ENCODE measurements at places on chromosomes 4 and X.

DNA sequence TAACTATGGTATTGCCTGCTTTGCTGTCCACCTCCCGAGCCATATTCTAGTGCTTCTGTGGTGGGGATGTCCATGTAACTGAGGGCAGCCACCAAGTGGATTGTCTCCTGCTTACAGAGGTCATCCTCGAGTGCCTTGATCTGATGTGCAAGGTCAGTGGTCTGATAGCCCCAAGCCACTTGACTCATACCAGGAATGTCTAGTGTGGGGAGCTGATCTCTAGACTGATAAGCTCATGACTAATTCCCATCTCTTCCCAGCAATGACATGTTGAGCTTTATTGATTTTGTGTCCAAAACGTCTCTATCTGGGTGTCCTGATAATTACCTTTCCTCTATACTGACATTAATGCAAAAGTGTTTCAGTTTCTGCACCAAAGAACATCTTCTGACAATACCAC, 168.4 kb upstream of the WDR1 start:
- DNase-seq: no peak

GRCh38 chr4:76699751-76700310, 198.1 kb downstream of the SOWAHB start:
- no peak for DNase-seq

DNA sequence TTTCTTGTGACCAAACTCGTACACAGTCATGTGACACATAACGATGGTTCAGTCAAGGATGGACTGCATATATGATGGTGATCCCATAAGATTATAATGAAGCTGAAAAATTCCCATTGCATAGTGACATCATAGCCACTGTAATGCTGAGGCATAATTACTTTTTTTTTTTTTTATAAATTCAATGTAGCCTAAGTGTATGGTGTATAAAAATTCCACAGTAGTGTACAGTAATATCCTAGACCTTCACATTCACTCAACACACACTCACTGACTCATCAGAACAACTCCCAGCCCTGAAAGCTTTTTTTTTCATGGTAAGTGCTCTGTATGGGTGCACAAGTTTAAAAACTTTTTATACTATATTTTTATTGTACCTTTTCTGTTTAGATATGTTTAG, 105.0 kb downstream of the AREG start:
- DNase-seq: no peak

- no peak for DNase-seq
These were observed 101.4 kb downstream of the C4orf51 start for GRCh38 chr4:145781351-145781750.

DNA sequence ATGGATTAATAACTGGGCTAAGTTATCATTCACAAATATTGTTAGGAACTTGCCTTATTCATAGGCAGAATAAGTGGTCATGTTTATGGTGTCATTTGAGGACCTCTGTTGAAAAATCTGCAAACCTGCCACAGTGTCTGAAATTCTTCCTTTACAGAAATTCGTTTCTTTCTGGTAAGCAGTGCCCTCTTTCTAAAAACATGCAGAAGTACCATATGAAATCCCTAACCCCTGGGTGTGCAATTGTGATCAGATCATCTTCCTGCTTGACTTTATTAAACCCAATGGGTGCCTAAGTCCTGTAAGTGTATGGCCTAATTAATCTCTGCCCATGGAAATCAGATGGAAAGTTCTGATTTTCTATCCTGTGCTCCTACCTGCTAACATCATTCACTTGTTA, 4.4 kb upstream of the HTATSF1 start:
- DNase-seq: no peak

GRCh38 chr4:946517-947471, 14.5 kb downstream of the TMEM175 start:
- DNase-seq: no peak

DNA sequence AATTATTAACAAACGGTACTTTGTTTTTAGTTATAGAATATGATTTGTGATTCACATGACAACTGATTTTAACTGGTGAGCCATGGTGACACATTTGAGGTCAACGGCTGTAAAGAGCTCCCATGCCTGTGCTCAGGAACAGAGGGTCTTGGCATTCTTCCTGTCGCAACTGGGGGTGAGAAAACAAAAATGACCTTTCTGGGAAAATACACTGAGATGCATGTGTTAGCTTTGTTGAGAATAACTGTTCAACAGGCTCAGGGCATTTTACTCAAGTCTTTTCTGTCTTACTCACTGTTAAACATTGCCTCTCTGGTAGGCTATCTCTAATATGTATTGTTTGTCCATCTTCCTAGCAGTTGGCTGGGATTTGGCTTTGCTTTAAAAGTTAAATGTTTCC, 57.1 kb upstream of the HPGD start:
- DNase-seq: no peak

GRCh38 chr4:108589961-108590360, 30.4 kb upstream of the RPL34 start:
- DNase-seq: no peak

GRCh38 chr4:118807659-118808058, 28.3 kb downstream of the SEC24D start:
- DNase-seq: no peak

DNA sequence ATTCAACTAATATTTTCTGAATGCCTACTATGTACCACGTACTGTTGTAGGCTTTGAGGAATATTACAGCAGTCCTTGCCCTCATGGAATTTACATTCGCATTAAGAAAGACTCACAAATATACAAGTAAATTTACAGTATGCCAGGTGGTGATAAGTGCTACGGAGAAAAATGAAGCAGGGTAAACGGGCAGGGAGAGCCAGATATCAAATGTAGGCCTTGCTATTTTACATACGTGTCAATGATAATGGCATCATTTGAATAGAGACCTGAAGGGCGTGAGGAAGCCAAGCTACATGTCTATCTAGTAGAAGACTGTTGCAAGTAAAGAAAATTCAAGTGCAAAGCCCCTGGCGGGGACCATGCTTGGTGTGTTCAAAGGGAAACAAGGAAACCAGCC, 65.2 kb downstream of the AMMECR1 start:
- DNase-seq: no peak

DNA sequence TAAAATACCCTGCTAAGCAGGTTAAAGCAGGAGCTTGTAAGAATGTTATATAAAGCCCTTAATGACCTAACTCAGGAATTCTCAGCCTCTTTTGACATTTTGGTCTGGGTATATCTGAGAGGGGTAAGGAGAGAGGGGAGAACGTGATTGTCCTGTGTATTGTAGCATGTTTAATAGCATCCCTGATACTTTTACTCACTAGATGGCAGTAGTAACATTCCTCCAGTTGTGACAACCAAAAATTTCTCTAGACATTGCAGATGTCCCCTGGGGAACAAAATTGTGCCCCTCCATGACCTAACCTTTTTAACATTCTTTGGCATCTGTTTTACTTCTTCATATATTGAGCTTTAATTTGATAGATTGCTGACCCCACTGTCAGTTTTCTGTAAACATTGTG, 17.9 kb downstream of the SMARCA5 start:
- no peak for DNase-seq

- DNase-seq: no peak
These were observed at the start of gene LRRC66 for GRCh38 chr4:52019936-52020657. Gene LRRC66, minus strand, starts transcription at chr4:52020363. Its CDS starts 2,750 bp downstream, at chr4:52017613.

DNA sequence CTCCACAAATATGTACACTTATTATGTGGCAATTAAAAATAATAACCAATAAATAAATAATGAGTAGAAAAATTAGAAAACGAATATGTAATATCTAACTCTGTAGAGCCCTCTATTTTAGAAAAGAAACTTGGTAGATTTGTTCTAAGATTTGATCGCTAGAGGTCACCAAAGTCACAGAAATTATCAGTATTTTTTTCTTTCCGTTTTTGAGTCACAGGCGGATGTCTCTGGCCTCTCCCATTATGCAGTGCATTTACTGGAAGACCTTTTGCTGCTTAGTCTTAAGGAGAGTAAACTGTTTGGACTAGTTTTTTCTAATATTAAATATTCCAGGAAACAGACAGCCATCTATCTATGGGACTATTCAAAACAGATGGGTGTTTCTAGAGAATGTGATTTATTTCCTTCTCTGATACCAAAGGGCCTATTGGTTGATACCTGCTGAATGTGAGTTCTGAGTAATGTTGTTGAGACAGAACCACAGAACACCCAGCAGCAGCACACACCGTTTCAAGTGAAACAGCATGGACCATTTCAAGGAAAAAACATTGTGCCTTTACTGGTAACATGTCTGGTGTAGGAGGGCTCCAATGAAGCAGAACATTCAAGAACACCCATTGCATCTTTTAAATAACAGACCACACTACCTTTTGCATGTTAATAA, 34.0 kb upstream of the GYPA start:
- no peak for DNase-seq

GRCh38 chr4:75056277-75056676, 123.4 kb downstream of the PARM1 start:
- no peak for DNase-seq

DNA sequence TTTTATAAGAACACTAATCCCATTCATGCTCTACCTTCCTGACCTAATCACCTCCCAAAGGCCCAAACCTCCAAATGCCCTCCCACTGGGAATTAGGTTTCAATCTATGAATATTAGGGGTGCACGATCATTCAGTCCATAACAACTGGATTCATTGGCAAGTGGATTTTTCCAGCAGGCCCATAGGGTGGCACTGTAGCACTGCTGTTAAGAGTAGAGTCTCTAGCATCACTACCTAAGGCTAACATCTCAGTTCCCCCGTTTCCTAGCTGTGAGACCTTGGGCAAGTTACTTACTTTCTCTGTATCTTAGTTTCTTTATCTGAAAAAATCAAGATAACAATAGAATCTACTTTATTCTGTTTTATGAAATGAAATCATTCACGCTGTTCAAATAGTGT, 315.8 kb downstream of the STIM2 start:
- DNase-seq: no peak

- no peak for DNase-seq
These were observed 70.1 kb downstream of the PJA1 start for GRCh38 chrX:69094977-69095669.

DNA sequence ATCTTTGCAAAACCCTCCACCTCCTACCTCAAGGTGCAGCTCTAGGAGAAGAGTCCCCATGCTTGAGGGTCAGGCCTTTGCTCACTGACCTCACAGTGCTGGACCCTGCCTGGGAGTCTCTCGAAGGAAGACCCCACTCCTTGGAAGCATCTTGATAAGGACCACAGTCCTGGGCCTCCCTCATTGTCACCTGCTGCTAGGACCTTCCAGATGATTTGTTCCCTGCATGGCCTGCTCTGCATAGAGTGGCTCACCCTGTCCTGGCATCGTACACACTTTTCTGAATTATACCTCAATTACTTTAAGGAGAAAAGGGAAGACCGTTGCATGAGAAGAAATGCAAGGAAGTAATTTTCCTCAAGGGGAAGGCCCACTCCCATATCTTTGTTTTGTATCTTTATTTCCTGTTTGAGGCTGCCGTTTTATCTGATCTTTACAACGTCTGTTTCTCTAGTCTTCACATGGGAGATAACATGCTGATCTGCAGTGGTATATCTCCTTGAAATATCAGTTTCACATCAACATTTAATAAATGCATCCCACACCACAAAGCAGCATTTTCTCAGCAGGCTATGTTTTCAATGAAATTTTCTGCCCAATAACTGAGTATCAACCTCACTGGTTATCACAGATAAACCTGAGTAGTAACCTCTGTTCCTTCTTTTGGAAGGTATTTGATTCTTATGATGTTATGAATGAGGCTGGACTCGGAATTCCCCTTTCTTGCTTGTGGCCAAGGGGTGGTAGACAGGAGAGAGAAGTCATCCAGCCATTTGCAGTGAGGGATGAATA, 15.0 kb upstream of the AKAP17A start:
- DNase-seq: no peak

- no peak for DNase-seq
These were observed 37.2 kb upstream of the ARX start for GRCh38 chrX:25052798-25053534.

DNA sequence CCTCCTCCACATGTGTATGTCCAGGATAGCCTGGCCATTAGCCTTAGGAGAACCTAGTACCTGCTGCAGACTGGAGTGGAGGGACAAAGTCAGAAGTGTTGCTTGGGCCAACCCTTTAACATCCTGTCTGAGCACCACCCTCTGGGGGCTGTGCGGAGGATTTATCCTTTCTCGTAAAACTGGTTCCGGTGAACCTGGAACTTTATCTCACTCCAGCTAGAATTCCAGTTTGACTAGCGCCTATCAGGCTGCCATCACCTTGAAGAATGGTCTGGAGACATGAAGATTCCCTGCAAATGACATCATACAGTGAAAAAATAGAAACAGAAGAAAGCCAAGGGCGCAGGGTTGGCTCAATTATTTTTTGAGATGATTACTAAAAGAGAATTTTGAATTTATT, 4.0 kb downstream of the TCEAL8 start:
- DNase-seq: no peak

DNA sequence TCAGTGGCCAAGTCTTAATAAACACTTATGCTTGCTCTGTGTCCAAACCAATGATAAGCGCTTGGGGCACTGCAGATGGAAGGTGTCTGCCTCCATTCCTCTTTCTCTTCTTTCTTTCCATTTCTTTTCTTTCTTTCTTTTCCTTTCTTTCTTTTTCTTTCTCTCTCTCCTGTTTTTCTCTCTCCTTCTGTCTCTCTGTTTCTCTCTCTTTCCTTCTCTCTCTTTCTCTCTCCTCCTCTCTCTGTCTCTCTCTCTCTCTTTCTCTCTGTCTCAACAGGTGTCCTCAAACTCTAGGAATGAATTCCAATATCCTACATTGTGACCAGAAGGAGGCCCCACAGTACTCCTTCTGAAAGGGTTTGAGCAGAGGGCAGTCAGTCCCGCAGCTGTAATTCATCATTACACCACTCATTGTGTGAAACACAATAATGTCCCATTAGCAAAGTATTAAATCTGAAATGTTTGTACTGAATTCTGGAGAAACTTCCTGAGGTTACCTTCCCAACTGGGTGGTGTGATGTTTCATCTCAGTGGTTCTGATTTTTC, 66.5 kb upstream of the PAGE1 start:
- DNase-seq: no peak

- no peak for DNase-seq
These were observed 14.6 kb downstream of the LDB2 start for GRCh38 chr4:16883806-16884205.

DNA sequence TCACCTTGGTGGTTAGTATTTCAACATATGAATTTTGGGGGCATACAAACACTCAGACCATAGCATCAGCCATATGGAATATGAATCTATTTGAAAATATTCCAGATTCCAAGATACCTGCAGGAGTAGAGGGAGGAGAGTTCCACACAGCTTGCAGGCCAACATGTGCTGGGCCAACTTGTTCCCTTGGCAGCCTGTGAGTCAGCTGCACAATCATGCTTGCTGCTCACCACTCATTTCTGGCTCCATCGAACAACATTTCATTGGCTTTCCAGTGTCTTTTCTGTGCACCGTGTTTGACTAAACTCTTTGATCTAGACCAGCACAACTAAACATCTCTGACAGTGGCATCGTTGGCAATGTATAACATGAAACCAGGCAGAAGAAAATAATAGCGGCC, 282.5 kb upstream of the RASGEF1B start:
- no peak for DNase-seq

DNA sequence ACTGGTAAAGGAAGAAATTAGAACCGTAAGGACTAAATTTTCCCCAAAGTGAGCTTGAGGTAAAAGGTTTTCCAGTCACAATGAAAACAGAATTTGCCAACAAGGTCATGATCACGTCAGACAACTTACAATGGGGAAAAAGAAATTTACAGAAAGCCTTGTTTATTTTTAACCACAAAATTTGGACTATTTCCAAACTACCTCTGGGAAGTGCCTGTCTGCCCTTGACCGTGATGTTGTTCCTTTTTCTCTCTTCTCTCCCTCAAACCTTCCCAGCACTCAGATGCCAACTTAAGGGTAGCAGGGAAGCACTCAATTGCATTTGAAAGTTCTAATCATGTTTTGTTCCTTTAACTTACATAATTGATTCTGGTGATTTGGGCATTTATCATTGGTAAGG, 32.5 kb downstream of the MEPE start:
- DNase-seq: no peak
